ENCODE measurements at places on chromosomes 7 and 10.

DNA sequence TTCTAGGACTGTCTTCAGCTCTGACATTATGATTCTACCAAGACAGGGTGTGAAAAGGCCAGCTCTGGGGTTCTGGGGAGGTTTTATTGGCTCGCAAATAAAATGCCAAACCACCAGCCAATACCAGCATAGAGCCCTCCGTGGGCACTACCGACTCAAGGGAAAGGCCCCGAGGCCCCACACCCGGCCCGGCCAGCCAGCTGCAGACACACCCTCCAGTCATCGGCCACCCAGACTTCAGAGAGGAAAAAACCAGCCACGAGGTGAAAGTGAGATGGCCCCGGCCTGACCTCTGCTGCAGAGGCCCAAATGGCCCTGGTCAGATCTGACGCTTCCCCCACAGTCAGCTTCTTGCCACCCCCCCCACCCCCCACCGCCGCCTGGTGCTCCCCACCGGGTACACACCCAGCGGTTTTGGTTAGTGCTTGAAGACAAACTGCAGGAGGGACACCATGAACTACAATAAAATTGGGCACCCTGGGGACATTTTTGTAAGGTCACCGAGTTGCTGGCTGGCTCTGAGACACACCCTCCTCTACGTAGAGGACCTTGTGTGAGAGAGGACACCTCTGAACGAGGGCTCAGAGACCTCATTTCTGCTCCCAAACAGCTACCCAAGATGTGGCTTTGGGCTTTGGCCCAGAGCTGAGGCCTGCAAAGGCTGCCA lies 79.9 kb downstream of the PRKAG2 start:
- no peak for DNase-seq

- DNase-seq: no peak
Observed at GRCh38 chr7:37112876-37113275, 335.8 kb downstream of the ELMO1 start.

DNA sequence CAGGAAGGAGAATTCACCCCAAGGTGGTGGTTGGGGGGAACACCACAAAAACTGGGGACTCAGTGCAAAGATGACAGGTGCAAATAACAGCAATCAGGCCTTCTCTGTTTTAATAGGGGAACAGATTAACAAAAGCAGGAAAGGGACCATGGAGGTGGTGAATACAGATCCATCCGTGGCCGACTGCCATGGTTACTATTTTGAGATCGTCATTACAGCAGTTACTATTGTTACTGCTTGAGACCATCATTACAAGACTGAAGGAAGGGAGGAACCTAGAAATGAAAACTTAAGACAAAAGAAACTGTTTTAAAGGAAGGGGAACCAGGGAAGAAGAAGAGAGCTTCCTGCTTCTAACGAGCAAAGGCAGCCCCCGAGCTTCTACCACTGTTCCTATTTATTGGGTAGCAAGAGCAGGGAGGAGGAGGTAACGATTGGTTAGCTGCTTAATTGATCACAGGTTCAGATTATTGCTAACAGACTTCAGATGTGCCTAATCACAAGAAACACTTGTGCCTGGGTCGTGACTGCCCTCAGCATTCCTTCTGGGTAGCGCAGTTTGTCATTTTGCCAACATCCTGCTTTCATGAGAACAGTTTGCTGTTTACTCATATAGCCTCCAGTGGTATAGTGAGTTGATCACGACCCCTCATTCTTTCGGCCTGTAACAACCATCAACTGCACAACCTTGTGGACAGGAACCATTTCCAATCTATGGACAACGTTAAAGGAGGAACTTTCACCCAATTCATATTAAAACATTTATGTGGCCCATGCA lies 216.3 kb downstream of the CHCHD3 start:
- no peak for DNase-seq

GRCh38 chr7:46753662-46754061 lies 828.2 kb downstream of the TNS3 start:
- no peak for DNase-seq

DNA sequence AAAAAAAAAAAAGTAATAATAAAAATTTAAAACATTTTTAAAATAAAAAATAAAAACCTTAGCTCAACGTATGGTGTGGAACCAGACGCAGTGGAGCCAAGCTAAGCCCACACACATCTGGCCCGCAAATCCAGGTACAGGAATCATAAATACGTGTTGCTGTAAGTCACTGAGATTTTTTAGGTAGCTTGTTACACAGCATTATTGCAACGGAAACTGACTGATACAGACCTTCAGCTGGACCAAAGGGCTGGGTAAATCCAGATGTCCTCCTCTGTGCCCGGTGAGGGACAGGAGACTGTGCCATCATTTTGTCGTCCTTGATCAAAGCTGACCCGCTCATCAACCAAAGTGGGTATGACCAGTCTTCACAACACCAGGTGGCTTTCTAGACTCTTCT lies 104.9 kb downstream of the TMEM130 start:
- no peak for DNase-seq

DNA sequence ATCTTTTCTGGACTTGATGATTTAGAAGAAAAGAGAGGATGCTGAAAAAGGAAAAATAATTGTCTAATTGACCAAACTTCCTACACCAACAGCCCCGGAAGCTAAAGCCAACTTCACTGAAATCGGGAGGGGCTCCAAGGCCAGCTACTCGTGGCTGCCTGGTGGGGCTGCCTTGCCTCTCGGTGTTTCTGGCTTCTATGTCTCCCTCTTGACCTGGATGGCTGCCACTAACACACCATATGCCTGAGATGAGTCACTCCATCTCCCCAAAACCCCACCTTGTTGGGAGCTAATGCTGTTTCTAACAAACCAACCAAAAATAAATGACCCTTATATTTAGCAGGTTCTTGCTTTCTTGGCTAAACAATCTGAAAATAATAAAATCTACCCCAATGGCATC lies 87.6 kb upstream of the AFAP1L2 start:
- no peak for DNase-seq

GRCh38 chr10:44426247-44427034 lies 41.5 kb upstream of the CXCL12 start:
- DNase-seq: no peak

GRCh38 chr7:111871283-111871682 lies 309.0 kb upstream of the IMMP2L start:
- DNase-seq: no peak

DNA sequence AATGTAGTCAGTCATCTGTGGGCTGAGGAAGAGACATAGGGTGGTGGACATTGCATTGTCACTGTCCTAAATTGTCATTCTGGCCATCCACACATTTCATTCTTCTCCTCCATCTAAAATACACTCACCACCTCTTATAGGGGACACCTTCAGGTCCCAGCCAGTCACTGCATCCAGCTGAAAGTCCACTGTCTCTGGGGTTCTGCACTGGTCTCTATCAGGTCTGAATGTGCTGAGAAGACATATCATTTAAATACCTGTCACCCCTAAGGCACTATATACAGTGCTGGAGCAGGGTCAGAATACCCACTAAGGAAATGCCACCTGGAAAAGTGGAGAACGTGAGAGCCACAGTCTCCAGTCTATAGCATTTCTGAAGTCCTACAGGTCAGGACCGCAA lies 29.6 kb downstream of the SH2D4B start:
- DNase-seq: no peak

GRCh38 chr7:116316838-116317628 lies 106.7 kb downstream of the TES start:
- DNase-seq: no peak

DNA sequence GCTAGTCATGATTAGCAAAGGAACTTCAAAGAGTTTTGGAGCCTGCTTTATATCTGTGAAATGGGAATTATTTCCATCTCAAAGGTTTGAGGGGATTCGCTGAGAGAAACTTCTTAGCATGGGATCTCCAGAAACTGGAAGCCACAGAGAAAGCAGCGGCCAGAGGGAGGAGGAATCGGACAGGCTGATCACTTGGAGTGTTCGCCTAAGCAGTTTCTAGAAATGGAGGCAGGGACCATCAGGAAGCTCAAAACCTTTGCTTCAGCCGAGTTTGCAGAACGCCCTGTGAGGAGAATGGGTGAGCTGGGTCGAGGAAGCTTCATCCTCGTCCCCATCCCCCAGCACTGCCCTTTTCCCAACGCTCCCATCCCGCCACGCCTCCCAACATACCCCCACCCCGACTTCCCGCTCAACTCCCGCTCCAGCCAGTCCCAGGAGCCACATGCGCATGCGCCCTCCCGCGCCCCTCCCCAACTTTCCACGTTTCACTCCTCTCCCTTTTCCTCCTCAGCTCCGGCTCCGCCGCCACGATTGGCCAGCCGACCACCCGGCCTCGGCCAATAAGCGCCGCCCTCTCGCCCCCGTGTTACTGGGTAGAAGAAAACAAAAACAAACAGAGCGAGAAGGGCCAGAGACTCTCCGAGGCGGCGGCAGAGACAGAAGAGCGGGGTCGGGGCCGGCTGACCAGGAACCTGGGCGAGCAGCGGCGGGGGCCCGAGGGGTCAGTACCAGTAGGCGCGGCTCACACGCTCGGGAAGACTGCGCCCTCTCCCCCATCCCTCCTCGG lies at the start of gene PDCD4:
Gene PDCD4 (plus strand): TSS at position 631 of the 787 bp plus-strand sequence. CDS start 4,100 bp downstream, outside the sequence.
- peak; percentile 82 for DNase-seq

DNA sequence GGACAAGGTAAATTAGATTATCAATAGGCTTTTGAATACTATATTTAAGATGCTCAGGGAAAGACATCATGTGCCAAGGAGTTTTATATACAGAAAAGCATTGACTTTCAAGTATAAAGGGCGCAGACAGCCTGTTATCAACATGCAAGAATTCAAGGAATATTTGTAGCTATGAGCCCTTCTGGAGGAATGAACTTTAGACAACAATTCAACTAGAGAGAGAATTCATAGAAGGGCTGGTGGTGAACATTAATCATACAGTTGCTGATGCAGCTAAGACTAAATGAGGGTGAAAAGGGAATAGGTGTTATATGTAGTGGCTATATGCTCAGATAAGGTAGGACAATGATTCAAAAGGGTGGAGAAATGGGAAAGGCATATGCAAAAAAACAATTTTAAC lies 41.2 kb downstream of the AOAH start:
- DNase-seq: no peak

- no peak for DNase-seq
Observed at GRCh38 chr10:97134110-97134509, 51.6 kb downstream of the SLIT1 start.

- DNase-seq: no peak
Observed at GRCh38 chr10:121312587-121312986, 285.7 kb downstream of the FGFR2 start.

DNA sequence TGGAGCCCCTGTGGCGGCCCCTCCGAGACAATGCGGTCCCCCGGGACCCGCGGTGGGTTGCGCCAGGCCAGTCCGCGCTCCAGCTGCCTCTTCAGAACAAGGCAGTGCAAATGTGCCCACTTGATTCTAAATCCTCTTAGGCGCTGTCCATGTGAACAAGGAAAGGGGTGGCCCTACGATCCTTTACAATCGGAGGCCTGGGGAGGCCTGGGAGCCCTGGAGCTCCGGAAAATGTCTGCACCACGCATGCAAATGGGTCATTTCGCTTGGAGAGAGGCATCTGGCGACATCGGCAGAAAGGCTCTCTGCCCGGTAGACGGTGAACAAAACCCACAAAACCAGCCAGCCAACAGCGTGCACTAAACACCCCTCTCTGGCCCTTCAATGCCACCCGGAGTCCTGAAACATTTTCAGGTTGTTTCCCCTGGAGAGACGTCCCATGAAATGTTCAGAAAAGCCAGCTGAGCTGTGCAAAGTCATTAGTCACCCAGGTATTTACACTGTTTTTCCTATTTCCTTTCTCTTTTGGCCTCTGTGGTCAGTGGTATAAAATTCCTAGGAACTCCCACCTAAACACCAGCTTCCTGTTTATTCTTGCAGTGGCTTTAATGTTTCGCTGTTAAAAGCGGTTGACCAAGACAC lies 102.8 kb upstream of the ZNF438 start:
- DNase-seq: no peak

- no peak for DNase-seq
Observed at GRCh38 chr7:34165927-34166550, 260.7 kb downstream of the BMPER start.

DNA sequence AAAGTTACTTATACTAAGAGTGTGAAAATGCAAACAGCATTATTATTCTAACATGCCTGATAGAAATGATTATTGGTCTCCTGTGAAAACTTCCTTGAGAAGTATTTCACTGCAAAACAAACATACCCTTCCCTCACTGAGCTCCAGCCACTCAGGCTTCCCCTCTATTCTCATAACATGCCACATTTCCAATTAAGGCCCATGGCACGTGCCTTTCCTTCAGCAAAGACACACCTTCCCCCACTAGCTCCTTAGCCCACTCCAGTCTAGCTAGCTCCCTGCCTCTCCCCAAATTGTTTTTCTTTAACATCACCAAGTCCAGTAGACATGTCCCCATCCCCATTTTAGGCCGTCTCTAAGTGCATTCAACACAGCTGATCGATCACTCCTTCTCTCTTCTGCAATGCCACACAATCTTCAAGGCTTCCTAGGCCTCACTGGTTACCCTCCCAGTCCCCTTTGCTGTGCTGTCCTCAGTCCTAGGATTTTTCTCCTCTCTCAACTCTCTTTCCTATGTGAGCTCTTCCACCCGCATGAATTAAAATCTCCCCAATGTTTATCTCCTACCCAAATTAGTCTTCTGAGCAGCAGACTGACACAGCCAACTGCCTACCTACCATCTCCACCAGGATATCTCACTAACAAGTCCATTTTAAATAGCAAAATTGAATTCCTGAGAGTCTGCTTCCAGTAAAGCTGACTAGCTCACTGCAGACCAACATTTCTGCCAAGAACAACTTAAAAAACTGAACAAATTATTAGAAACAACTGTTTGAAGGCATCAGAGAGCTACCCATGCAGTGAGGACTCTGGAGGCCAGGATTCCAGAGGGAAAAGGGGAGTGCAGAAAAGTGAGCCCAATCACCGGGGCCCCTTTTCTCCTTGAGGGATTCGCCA lies 11.9 kb downstream of the CYTH3 start:
- DNase-seq: no peak

- DNase-seq: no peak
Observed at GRCh38 chr10:70234668-70235447, 1.6 kb upstream of the PPA1 start.

GRCh38 chr7:22821702-22822485 lies 755 bp downstream of the TOMM7 start:
- DNase-seq: no peak

GRCh38 chr10:845526-845925 lies 86.0 kb downstream of the LARP4B start:
- DNase-seq: no peak

DNA sequence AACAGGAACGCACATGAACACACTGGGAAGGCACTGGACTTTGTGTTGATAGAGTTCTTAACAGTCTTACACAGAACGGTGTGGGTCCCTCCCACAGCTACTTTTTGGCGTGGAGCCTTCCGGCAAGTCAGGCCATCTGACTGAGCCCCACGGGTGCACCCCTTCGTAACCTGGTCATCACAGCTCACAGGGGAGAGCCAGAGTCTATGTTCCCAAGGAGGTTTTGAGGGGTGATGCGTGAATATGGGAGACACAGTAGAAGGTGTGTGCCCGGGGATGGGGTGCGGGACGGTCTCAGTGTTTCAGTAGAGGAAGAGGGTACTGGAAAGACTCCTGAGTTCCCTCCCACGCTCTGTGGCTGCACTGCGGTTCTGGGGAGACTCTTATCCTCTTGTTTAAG lies 291.7 kb downstream of the DNAJB6 start:
- DNase-seq: no peak

DNA sequence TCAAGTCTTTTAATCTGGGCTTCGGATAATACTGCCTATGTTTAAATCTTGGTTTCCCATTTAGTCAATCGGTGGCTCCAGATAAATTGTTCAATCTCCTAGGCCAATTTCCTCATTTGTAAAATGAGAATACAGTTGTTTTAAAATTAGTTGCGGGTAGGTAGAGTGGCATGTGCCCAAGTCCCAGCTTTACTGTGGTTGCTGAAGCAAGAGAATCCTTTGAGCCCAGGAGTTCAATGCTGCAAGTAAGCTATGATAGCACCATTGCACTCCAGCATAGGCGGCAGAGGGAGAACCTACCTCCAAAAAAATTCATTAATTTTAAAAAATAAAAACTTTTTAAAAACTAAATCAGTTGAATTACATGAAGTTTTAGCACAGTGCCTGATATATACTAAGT lies 7.3 kb downstream of the RNF216 start:
- DNase-seq: no peak
